ENCODE measurements at places on chromosomes 5 and 9. TPM values are rescaled to one million over a fixed set of nuclear protein-coding genes. Genes with fewer than 3 reads are reported as not detected.

Gene ZFP2
- total RNA-seq, result 2.9 TPM

Gene SNCAIP
- total RNA-seq, result 3.0 TPM

Gene PRDM9
- total RNA-seq, result not detected

Gene BOD1
- total RNA-seq, result 81.7 TPM

Gene OTULIN
- 14.7 TPM for total RNA-seq

Gene RAI14
- total RNA-seq, result 117 TPM

Gene MEIKIN
- total RNA-seq, result not detected

Gene NAIF1
- total RNA-seq, result 14.2 TPM

Gene FSTL4
- total RNA-seq, result not detected

Gene FBP2
- total RNA-seq, result not detected

Gene F2RL2
- total RNA-seq, result 2.0 TPM

Gene PCDH1
- 42.4 TPM for total RNA-seq

Gene SPATA31A3
- not detected for total RNA-seq

Gene LCN6
- not detected for total RNA-seq

Gene PCDHB16
- total RNA-seq, result 0.92 TPM

Gene NINJ1
- total RNA-seq, result 66.4 TPM

Gene PCDHAC1
- total RNA-seq, result 0.07 TPM

Gene PCDH12
- total RNA-seq, result not detected

Gene KCNIP1
- 0.21 TPM for total RNA-seq

Gene NMUR2
- total RNA-seq, result not detected

Gene ROR2
- 2.9 TPM for total RNA-seq

All from kidney epithelial cell (primary cell).